Activated CD4-positive, alpha-beta T cell treated with anti-CD3 and anti-CD28 coated beads for 24 hours (primary cell): ENCODE measurements at places on chromosomes 16 and 17.

GRCh38 chr17:9935408-9935807 is 30.3 kb upstream of the RCVRN start:
- DNase-seq = no peak

GRCh38 chr17:4920351-4921048 is 11.6 kb upstream of the GP1BA start:
- no peak for DNase-seq

DNA sequence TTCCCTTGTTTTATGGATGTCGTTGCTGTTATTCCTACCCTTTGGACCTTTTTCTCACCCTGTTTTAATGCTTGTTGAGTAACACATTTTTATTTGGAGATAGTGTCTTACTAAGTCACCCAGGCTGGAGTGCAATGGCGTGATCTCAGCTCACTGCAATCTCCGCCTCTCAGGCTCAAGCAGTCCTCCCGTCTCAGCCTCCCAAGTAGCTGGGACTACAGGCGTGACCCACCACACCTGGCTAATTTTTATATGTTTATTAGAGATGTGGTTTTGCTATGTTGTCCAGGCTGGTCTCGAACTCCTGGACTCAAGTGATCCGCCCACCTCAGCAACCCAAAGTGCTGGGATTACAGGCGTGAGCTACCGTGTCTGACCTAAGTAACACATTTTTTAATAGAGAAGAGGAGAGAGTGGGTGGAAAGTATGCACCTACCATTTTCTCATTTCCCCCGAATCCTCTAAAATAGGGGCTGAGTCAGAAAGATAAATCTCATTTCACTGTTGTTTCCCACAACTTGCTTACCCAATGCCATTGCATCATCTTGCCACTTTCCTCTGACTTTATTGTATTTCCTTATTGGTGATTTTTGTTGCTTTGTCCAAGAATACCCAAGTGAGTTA is 7.0 kb downstream of the DHX40 start:
- DNase-seq = peak; percentile 11

GRCh38 chr16:56480776-56481467 is 29.6 kb downstream of the OGFOD1 start:
- DNase-seq = no peak

DNA sequence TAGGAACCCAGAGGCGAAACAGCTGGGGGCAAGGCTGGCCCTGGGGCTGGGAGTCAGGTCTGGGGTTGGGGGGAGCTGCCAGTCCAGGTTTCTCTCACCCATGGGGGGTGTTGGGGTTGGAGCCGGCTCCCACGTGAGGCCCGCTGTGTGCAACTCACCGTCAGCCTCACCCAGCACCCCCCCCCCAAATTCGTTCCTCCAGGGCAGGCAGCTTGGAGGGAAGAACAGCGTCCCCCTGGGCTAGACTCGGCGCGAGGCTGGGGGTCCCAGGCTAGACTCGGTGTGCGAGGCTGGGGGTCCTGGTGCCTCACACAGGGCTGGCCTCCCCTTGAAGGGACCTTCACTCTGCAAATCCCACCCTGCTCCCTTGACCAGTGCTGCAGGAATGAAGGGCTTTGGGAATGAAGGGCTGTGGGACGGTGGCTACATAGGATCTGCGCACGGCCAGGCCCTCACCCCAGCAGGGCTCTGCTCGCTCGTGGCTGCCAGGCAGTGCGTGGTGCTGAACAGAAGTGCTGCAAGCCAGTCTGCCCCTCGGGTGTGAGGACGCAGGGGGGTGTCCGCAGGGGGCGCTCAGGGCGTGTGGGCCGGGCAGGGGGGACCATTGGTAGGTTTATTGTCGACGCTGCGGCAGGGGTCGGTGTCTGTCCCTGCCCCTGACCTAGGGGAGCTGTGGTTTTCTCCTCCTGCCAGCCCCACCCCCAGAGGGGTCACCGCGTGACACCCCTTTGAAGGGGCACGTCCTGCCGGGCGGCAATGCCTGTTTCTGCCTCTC is 74.7 kb downstream of the KLHDC4 start:
- DNase-seq = no peak
